NCI-H1694 (cell line): ENCODE measurements at places on chromosomes 12 and 14.
A peak's percentile ranks its signal among the peaks of the same experiment; 100 is the strongest.

- peak; percentile 21 for DNase-seq
Measured at GRCh38 chr14:23321572-23322547, 603 bp downstream of the PABPN1 start.

DNA sequence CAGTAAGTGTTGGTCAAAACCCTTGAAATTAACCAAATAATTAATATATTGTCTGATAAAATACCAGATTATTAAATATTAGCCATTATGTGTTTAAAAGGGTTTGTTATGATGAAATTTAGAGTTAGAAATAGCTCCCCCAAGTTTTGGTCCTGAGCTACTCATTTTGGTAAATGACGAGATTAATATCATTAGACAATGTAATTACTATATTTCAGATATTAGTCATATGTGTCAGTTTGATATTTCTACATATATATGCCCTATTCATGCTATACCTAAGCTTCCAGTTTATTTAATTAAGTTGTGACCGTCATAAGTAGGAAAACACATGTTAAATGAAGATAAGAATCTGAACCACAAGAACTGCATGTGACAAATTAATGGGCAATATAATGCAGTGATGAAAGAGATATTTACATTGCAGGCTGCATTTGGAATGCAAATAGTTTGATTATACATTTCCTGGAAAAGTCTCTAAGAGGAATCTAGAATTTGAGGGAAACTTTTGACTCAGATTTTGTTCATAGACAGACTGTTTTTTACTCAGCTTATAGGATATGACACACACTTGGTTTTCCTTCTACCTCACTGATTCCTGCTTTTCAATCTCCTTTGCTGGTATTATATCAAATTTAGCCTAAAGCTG, 70.5 kb downstream of the TBC1D30 start:
- no peak for DNase-seq

DNA sequence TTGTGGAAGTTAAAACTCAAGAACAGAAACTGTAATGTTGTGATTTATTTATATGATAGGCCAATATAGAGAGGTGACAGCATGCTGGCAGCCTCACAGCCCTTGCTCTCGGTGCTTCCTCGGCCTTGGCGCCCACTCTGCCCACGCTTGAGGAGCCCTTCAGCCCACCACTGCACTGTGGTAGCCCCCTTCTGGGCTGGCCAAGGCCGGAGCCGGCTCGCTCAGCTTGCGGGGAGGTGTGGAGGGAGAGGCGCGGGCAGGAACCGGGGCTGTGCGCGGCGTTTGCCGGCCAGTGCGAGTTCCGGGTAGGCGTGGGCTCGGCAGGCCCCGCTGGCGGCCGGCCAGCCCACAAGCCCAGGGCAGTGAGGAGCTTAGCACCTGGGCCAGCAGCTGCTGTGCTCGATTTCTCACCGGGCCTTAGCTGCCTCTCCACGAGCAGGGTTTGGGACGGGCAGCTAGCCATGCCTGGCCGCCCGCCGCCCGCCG, 65.8 kb upstream of the SLC8A3 start:
- peak; percentile 47 for DNase-seq

GRCh38 chr14:88430976-88431375, 45.5 kb downstream of the SPATA7 start:
- no peak for DNase-seq

DNA sequence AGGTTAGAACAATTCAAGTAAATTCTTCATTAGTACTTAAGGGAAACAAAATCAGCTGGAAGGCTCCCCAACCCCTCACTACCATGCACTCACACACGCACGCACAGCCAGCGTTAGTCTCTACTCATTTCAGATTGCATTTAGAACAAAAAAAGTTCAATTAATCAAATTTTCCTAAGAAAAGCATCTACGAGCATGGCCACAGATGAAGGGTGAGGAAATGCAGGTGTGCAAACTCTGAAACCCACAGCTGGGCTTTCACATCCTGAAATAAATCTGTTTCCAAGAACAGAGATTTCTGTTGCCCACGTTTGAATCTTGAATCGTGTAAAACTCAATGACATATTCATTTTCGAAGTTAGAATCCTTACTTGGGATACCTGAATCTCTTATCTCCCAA, 62.6 kb downstream of the SEL1L start:
- no peak for DNase-seq

GRCh38 chr14:54085232-54085761, 128.7 kb upstream of the BMP4 start:
- no peak for DNase-seq
